ENCODE measurements at places on chromosomes 16 and 17.

GRCh38 chr17:37752482-37752881 lies 7.6 kb upstream of the HNF1B start:
- no peak for DNase-seq

GRCh38 chr17:5237541-5238016 lies 2.9 kb upstream of the SCIMP start:
- peak; percentile 70 for DNase-seq

- peak; percentile 60 for DNase-seq
Measured at GRCh38 chr16:88454523-88454947, 1.5 kb downstream of the ZFPM1 start.

DNA sequence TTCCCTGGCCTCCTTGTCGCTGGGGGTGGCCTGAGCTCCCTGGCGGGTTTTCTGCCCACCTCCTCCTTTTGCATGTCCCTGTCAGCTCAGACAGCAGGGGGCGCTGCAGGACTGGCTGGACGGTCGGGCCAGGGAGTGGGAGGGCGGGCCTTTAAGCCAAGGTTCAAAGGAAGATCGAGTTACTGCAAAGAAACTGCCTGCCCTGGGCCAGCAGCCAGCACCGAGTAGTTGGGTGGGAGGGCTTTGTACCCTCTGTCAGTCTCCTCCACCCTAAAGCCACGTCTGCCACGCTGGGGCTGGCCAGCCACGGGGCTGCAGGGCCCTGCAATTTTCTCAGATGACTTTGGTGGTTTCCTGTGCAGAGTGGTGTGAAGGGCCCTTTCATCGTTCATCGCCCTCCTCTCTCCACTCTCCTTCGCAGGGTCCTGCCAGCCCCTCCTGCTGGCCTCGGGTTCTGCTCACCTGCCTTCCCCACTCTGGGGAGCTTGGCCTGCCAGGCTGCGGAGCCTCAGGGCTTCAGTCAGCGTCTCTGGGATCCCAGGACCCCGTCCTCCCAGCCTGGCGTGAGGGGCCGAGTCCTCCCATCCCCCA lies 12.3 kb downstream of the GPR142 start:
- peak; percentile 87 for DNase-seq

DNA sequence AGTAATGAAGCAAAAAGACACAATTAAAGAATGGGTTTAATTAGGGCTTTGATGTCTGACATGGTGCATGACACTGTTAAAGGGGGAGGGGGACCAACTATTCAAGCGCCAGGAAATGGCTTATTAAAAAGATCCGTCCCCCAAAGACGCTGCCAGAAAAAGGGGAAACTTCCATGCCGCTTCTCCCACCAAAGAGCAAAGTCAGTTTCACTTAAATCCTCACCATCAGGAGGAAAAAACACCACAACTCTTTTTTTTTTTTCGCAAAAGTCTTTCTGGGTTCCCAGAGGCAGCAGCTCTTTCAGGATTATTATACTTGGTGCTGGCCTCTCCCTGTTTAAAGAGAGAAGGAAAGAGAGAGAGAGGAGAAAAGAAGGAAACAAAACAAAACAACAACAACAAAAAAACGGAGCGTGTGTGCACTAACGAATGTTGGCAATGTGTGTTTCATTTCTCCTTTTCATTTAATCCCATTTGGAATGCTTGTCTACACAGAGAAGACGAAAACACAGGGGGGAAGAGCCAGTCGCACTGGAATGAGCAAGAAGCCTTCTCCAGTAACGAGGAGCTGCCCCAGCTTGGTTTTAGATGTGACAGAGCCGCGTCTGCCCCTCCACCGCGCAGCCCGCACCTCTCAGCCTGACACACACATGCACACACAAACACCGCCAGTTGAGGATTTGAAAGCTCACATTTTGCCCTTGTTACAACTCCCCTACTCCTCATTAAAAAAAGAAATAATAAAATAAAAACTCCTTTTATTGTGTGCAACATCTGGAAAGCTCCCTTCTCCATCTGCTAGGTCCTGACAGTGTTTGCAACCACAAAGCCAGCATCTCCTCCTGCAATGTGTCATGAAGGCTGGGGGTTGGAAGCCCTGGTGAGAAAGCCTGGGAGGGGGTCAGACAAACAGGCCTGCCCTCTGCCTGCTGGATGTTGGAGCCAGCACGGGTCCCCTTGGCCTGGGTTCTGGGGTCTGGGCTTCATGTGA lies 32.7 kb upstream of the AXIN2 start:
- no peak for DNase-seq

Measured in CD4-positive, alpha-beta T cell treated with Interleukin-1 beta for 1 hour (primary cell).